ENCODE measurements at places on chromosomes 11 and 22.

DNA sequence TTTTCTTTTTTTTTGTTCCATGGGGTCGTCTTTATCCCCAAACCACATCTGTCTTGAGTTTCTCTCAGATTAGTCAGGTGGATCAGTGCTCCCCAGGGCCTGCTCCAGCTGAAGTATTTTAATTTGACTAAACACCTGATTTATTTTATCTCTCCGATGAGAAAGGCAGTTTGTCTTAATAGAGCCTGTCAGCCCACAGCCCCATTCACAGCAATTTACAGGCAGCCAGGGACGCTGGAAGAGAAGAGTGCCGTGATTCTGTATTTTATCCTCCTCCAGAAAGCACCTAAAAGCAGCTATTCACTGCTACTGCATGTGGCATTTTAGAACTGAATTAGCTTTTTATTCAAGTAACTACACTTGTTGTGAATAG, 164.5 kb downstream of the SOX6 start:
- no peak for DNase-seq

DNA sequence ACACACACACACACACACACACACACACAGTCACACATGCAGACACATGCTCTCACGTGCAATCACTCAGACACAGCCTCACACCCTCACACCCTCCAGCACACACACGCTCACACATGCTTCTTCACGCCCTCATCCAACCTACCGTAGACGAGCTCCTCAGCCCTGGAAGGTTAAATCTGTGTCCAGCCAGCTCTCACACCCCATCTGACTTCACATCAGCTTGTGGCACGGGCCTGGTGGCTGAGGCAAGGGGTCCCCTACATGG, 1.3 kb upstream of the SCUBE1 start:
- no peak for DNase-seq

DNA sequence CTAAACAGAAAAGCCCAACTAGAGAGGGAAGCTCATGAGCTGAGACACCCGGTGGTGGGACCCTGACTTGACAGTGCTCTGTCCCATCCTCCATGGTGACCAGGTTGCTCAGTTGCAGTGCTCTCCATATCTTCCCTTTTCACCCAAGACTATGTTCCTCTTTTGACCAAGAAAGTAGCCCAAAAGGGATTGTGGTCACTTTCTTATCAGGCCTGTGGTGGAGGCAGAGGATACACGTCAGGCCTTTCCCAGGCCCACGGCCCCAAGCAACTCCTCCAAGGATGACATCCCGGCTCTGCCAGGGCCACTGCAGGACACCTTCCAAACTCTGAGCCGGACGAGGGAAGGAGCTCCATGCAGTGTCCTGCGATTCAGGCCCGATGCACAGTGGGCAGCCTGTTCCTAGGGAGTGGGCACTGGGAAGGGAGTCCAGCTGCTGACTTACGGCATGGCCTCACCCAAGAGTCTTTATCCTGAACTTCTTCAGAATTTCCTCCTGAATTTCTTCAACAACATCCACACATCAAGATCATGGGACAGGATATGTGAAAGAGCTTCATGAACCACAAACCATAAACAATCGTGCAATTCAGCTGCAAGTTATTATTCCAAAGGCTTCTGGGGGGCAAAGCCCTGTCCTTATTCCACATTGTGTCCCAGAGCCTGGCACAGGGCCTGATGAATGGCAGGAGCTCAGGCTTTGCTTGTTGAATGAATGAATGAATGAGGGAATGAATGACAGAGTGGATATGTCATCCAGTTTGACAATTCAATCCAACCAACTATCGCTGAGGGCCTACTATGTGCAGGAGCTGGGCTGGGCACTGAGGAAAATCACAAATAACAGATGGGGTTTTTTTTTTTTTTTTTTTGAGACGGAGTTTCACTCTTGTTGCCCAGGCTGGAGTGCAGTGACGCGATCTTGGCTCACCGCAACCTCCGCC, 36.0 kb upstream of the MYH9 start:
- DNase-seq, result no peak

DNA sequence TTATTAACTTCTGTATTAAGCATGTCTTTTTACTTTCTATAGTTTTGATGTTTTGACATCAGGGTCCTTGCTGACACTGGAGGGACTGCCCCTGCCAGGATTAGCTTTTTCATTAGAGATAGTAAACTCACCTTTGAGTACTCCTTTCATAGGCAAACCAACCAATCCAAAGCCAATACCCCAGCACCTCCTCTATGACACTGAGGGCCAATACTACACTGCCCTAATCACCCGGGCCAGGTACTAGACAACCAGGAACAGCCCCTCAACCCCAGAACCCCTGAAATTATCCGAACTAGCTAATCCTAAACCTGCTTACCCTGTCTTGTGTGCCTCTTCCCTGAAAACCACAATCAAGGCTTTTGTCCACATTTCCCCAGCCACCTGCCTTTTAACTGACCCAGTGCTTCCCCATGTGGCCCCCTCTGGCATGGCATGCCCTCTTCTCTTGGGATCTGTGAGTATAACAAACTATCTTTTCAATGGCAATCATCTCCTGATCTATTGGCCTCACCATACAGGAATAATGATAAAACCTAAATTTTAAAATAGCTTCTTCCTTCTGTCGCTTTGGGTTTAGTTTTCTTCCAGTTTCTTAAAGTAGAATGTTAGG, 31.2 kb downstream of the RAB6A start:
- no peak for DNase-seq

- DNase-seq, result no peak
Measured at GRCh38 chr11:84671325-84671999, 955.7 kb downstream of the DLG2 start.

- no peak for DNase-seq
Measured at GRCh38 chr11:17551347-17552040, 4.4 kb downstream of the OTOG start.

DNA sequence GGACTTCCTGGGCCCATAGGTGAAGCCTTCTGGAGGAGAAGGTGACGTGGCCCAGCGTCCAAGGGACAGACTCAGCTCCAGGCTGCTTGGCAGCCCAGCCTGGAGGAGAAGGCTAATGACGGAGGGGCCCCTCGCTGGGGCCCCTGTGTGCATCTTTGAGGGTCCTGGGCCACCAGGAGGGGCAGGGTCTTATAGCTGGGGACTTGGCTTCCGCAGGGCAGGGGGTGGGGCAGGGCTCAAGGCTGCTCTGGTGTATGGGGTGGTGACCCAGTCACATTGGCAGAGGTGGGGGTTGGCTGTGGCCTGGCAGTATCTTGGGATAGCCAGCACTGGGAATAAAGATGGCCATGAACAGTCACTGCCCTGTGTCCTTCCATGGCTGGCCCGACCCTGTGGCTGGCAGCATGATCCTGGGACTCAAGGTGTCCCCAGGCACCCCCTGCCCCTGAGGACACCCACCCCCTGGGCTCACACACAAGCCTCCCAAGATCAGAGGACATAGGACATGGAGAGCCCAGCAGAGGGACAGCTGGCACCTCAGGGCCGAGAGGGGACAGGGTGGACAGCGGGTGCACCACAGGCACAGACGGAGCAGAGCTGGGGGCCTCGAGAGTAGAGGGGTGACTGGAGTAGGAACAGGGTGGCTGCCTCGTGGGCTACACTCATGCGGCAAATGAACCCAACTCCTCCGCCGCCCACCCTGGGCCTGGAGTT, 10.1 kb downstream of the SIGIRR start:
- no peak for DNase-seq

GRCh38 chr11:20002312-20003216, 157.7 kb downstream of the DBX1 start:
- no peak for DNase-seq

- DNase-seq, result no peak
Measured at GRCh38 chr11:64560139-64560771, 30.8 kb upstream of the SLC22A12 start.

GRCh38 chr11:75492181-75492820, 33.4 kb downstream of the GDPD5 start:
- DNase-seq, result peak; percentile 9

DNA sequence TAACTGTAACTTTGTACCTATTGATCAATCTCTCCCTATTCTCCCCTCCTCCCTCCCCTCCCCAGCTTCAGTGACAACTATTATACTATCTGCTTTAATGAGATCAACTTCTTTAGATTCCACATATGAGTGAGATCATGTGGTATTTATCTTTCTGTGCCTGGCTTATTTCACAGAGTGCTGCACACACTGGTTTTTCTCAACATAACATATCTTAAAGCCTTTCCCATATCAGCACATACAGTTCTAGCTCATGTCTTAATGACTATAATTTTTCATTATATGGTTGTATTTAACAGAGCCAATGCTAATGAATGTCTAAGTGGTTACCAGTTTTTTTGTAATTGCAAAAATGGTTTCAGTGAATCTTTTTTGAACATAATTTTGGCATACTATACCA, 340.3 kb upstream of the DDI1 start:
- no peak for DNase-seq

GRCh38 chr11:31417357-31417756, 47.7 kb downstream of the DNAJC24 start:
- DNase-seq, result no peak

- no peak for DNase-seq
Measured at GRCh38 chr11:106381895-106382294, 304.4 kb downstream of the AASDHPPT start.

- DNase-seq, result no peak
Measured at GRCh38 chr11:130202009-130202817, 42.6 kb downstream of the ST14 start.

DNA sequence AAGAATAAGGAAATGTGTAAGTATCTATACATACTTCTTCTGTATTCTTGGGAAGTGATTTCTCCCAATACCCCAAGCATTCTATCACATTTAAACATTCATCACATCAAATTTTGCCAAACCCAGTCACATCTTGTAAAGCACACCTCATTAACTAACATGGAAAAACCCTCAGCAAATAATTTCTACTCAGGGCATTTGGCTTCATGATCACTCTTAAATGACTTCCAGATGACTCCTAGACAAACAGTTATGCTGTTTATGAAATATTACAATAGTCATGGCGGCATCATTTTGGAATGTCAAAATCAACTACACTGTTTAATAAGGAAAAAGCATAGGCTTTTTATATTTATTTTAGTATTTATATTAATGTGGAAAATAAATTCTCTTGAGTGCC, 47.3 kb upstream of the CCDC34 start:
- DNase-seq, result no peak

GRCh38 chr22:31612891-31613285, 49.1 kb downstream of the PISD start:
- DNase-seq, result no peak

DNA sequence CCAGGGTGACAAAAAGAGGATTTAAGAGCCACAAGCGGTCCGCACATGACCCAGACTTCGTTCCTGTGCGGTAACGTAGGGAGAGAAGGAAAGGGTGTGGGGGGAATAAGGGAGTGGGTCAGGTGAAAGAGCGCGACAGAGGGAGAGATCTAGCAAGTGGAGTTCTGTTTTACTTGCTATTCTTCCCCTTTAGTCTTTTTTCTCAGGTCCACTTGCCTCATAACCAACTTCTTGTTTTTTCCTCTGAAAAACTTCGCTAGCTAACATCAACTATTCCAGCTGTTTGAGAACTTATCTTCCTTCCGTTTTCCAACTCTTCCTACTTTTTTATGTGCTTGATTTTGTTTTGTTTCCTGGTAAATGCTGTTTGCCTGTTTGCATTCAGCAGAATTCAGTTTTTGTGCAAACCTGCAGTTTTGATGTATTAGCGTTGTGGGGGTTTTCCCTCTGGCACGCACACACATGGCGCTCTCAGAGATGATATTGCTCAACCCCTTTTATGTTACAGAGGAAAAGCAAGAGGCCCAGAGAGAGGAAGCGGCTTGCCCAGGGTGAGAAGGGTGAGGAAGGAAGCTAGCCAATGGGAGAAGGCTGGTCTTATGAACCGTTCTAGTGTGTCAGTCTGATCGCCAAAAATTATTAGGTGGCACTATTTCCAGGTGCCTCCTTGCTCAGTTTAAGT, 592 bp upstream of the CTSC start:
- DNase-seq, result no peak

- DNase-seq, result no peak
Measured at GRCh38 chr11:65016705-65017104, 2.7 kb downstream of the ARL2 start.

DNA sequence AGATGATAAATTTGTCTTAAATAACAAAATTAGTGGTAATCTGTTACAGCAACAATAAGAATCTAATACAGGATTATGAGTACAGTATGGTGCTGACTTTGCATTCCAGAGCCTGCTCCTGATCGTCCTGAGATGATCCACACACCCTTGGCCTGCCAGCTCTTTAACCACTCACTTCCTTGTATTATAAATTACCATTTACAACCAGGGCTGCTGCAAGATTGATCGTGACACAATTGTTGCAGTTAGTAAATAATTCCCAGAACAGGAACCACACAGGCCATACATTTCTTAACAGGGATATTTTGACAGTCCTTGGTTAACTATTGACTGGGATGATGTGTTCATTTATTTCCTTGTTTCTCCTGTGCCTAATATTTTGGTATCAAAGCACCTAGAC, 3.8 kb upstream of the CBLIF start:
- DNase-seq, result no peak

DNA sequence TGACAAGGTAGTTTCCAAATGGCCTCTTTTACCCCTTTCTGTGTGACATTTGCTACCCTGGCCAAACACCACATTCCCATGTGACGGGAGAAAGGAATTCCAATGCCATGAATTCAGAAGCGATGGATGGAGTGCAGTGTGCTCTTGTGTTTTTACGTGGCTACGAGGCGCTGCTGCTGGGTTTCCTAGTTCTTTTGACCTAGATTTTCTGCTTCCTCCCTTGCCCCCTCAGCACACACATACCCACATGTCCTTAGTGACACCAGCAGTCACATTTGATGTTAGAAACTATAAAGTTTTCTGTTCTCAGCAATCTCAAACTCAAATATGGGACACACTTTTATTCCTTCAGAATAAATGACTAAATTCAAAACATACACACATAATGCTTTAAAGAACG, 7.8 kb upstream of the TMA7B start:
- DNase-seq, result no peak

- no peak for DNase-seq
Measured at GRCh38 chr22:33563220-33563964, 356.9 kb downstream of the LARGE1 start.

GRCh38 chr11:13140873-13141655, 131.9 kb downstream of the RASSF10 start:
- DNase-seq, result no peak

GRCh38 chr11:129895126-129896041, at the start of gene NFRKB:
Gene NFRKB (minus strand): TSS chr11:129895578. CDS start chr11:129892849, 2,729 bp downstream.
- DNase-seq, result peak; percentile 81

Measured in effector CD8-positive, alpha-beta T cell (primary cell).